Keratinocyte (primary cell): ENCODE measurements at places on chromosomes 11 and 22.

- no peak for DNase-seq
Observed at GRCh38 chr22:38652859-38653258, 3.3 kb downstream of the FAM227A start.

- no peak for DNase-seq
Observed at GRCh38 chr11:48172818-48173609, 43.6 kb upstream of the OR4B1 start.

DNA sequence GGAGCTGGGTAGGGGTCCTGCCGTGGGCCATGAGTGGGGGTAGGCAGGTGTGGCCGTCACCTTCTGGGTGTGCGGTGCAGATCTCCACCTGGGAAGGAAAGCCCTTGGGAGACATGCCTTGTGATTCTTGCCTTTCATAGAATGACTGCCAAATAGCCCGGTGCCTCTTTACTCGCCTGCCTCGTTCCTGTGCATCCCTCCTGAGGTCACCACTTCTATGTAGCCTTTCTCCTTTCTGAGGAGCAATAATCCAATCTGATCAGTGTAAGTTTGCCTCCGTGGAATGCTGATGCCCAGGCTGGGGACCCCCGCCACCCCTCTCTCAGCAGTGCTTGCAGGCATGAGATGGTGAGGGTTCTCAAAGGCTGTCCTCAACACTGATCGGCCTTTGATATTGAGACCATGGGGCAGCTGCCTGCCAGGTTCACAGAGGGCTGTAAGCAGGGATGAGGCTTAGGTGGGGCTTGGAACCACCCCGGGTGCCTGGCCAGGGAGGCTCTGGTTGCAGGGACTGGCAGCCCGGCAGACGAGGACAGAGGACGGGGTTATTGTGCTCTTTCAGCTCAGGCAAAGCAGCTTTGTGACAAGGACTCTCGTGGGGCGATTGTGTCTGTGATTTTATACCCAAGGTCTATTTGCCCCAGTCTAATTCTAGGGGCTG, 86.1 kb upstream of the WNT7B start:
- no peak for DNase-seq

DNA sequence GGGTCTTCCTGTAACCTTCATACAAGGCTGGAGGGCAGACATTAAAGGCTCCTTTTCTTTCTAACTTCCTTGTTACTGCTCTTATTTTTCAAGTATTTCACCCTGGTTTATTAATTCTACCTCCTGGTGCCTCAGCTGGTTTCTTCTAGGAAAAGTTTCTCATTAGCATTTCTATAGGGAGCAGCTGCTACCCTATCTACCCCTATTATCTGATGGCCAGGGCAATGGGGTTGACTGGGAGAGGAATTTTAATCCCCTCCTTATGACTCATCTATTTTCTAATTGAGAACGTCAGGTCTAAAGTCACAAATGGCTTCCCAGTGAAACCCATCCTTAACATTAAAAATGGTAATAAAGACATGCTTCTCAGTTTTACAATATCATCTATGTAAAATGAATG, 5.0 kb downstream of the MAP6 start:
- DNase-seq, result no peak

DNA sequence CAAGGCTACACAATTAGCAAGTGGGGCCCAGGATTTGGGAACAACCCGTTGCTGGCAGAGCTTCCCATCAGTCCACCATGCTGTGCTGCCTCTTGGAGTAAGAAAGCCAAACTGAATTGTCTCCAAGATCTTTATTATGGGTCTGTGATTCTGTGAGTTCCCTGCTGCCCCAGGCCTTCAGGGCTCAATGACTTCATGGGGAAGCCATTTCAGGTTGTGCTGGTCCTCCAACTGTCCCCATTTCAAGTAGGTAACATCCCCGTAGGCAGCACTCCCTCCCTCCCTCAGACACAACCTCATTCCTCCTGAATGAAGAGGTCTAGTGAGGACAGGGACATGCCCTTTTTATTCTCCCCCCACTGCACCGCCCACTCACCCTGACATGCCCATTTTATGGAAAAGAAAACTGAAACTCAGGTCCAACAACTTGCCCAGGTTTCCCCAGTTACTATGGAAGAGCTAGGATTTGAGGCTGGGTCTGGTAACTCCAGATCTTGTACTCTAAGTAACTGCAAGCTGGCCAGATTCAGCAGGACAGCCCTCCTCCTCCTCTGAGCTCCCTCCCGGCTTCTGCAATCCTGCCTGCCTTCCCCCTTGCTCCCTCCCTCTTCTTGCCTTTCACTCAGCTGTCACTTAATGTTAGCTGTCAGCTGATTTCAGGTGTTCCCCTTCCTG, 8.2 kb upstream of the YWHAH start:
- no peak for DNase-seq

DNA sequence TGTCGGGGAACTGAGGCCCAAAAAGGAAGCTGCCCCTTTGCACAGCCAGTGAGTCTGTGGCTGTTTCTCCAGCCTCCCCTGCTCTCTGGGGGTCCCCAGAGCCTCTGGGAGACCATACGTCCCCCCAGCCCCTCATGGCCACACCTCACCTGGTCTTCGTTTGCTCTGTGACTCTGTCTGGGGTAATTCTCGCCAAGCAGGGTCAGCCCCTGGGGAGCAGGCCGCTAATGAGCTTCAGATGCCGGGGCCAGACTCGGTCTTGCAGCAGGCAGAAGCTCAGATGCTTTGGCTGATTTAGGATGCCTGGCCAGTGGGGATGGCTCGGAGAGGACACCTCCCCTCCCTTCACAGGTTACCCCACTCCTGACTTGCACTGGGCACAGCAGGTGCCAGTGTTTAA, 24.1 kb upstream of the WNT11 start:
- no peak for DNase-seq

- DNase-seq, result no peak
Observed at GRCh38 chr22:37288521-37288920, 6.2 kb downstream of the CYTH4 start.

DNA sequence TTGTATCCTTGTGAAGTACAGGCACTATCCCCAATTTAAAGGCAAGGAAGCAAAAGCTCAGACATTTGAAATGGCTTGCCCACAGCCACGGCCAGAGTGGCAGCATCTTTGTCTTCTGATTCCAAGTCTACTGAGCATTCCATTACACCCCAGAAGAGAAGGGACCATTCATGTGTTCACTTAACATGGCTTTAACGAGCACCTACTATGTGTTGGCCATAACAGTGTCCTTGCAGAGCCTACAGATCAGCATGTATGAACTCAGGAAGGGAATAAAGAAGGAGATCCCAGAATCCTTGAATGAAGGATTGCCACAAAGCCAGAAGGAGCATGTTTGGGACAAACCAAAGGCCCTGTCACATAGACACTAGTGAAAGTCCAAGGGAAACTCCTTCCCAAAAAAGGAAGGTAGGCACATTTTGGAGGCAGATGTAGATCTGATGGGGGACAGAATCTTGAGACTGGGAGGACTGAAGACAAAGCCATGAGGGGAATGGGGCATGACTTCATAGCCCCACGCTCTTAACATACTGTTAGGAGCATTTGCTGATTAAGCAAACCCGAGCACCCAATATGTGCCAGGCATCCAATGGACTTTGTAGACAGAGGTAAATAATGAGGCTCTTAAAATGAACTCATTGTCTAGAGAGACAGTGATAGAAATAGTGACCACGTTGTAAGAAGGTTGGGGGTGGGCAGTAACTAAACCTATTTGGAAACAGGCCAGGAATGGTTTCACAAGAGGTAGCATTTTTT, 54.9 kb downstream of the P4HA3 start:
- DNase-seq, result no peak

DNA sequence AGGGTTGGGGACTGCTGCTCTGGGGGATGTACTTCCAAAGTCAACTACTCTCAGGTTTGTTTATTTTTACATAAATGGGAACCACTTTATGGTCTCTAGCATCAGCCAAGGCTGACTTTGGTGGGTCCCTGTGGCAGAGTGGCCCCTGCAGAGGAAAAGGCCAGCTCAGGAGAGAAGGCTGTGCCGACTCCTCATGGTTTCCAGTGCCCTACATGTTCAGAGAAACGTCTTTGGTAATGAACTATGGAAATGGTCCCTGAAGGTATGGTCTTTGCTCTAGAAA, 3.0 kb upstream of the ZDHHC8 start:
- DNase-seq, result no peak

DNA sequence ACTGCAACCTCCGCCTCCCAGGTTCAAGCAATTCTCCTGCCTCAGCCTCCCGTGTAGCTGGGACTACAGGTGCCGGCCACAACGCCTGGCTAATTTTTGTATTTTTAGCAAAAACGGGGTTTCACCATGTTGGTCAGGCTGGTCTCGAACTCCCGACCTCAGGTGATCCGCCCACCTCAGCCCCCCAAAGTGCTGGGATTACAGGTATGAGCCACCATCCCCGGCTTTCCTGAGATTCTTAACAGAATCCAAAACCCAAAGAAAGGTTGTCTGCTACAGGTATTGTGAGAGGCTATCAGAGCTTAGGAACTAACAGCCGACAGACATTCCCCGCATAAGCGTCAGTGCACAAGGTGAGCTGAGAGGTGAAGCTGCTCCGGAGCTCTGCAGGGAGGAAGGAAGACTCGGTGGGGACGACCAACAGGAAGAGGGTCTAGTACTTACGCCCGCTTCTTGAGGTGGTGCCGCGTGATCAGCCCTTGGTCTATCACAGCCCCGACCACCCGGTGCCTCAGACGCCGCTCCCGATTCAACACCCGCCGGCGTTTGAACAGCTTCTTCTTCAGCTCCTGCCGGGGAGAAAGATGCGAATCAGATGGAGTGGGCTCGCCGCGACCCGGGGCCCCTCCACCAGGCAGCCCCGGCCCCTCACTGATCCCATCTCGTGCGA, 470 bp downstream of the C11orf98 start:
- DNase-seq, result no peak

DNA sequence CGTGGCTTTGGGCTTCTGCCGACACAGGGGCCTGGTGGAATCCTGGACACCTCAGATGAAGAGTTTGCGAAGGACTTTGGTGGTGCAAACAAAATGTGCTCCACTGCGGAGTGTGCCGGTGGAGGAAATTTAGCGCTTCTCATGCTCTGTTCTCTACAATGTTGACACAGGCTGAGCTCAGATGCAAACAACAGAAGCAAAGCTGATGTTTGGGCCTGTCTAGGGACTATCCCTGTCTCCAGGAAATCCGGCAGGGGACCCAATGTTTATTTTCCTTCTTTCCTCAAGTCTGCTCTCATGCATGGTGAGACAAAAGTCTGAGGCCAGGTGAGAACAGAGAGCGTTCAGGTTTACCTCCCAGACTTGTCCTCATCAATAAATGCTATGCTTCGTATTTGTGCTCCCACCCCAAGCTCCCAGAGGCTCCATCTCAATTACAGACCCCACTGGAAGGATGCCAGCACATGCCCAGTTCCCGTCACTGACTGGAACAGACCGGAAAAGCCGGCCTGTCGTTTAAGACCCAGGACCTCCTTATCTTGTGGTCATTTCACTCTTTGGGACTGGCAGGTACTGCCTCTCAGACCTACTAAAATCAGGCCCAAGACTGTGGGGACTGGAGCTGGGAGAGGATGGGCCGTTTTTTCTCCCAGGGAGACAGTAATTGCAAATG, 105.7 kb upstream of the B3GAT1 start:
- no peak for DNase-seq

DNA sequence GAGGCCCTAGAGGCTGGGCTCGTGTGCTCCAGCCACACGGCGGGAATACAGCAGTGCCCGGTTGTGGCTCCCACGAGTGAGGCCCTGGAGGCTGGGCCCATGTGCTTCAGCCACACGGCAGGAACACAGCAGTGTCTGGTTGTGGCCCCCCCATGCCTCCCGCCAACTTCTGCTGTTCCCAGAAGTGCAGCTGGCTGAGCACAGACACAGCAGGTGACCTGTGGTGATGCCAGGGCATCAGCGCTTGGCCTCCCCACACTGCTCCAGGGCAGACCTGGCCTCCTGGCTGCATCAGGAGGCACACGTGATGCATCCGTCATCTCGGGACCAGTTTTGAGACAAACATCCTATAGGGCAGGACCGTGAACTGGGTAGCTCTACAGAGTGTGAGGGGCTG, 110.3 kb downstream of the KCNQ1OT1 start:
- no peak for DNase-seq

- DNase-seq, result no peak
Observed at GRCh38 chr22:41561335-41561734, 525 bp downstream of the CSDC2 start.

- no peak for DNase-seq
Observed at GRCh38 chr11:46356924-46357482, 9.7 kb downstream of the DGKZ start.

DNA sequence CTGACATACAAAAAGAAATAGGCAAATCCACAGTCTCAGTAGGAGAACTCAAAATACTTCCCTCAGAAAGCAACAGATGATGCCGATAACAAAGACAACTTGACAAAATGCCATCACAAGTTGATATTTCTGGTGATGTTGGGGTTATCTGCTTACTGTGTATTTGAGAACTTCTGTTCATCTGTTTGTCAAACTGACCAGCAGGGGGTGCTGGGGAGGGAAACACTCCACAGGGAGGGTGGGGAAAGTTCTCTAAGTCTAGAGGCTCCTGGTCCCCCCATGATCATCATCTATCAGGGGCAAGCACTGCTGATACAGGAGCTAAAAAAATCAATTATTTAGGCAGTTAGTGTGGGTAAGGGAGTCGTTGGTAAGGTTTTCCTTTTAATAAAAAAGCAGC, 19.2 kb downstream of the GLYATL1 start:
- DNase-seq, result no peak

DNA sequence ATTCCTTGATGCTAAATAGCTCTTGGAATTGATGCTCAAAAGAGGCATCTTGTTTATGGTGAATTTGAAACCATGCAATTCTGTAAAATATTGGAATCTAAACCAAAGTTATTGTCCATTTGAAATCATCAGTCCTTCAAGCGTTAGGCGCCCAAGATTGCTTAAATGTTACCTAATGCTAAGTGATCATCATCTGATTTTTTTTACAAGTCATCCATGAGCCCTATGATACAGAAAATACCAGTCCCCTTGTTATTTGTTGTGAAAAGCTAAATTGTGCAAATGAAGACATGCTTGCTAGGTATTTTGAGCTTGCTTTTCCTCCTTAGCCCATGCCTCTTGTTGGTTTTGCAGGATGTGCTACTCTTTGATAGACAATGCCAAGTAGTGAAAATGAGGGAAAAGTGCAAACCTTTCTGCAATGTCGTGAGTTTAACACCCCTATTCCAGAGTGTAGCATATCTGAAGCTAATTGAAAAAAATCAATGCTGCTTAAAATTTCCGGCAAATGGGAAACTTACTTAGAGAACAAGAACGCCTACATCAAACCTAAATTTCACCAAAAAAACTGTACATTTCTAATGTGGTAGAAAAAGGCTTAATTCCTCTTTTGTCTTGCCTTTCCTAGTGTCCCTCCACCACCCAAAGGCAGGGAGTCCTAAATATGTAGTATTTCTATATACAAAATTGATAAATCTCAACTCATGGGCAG, 1.9 kb downstream of the GRK3 start:
- DNase-seq, result no peak

GRCh38 chr22:46148816-46149511, 1.4 kb upstream of the PPARA start:
- DNase-seq, result no peak

- no peak for DNase-seq
Observed at GRCh38 chr11:31045335-31045734, 324.2 kb downstream of the DCDC1 start.
